ENCODE measurements at places on chromosomes 1 and 21.

- DNase-seq, result no peak
These were observed 1.6 kb downstream of the STPG1 start for GRCh38 chr1:24411963-24412362.

GRCh38 chr1:67463298-67463955 lies 33.2 kb upstream of the SERBP1 start:
- DNase-seq, result no peak

DNA sequence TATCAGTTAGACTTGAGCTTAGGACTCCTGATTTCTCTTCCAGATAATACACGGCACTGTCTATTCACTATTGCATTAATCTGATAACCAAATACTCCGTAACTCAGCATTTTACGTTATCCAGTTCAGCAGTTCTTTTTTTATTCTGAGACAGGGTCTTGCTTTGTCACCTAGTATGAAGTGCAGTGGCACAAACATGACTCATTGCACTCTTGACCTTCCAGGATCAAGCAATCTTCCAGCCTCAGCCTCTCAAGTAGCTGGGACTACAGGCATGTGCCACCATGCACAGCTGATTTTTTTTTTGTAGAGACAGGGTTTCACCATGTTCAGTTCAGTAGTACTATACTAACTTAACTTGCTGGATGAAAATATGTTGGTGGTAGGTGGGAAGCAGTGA lies 156.4 kb downstream of the PATJ start:
- DNase-seq, result no peak

DNA sequence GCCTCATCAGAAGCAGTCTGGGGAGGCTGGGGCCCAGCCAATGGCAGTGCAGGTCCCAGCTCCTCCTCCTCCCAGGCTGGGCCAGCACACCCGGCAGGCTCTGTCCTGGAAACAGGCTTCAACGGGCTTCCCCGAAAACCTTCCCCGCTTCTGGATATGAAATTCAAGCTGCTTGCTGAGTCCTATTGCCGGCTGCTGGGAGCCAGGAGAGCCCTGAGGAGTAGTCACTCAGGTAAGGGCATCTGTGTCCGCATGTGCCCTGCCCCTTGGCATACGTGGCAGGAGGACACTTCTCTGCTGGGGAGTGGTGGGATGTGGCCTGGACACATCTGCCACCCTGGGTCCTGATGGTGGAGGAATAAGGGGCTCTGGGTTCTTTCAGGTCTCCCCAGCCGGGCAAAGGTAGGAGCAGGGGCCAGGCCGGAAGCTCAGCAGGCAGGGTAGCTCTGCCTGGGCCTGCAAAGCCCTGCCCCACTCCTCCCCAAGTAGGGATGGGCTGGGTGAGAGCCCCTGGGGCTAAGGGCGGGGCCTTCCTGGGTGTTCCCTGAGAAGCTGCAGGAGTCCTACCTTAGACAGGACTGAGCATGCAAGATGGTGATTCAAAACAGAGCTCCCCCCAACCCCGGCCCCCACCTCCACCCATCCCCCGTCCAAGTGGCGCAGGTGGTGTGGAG lies at the start of gene GJB5:
Gene GJB5 (plus strand): TSS at position 84 of the 674 bp plus-strand sequence. CDS start 2,284 bp downstream, outside the sequence.
- no peak for DNase-seq

GRCh38 chr1:105208581-105208980 lies 1458.9 kb downstream of the AMY1C start:
- no peak for DNase-seq

DNA sequence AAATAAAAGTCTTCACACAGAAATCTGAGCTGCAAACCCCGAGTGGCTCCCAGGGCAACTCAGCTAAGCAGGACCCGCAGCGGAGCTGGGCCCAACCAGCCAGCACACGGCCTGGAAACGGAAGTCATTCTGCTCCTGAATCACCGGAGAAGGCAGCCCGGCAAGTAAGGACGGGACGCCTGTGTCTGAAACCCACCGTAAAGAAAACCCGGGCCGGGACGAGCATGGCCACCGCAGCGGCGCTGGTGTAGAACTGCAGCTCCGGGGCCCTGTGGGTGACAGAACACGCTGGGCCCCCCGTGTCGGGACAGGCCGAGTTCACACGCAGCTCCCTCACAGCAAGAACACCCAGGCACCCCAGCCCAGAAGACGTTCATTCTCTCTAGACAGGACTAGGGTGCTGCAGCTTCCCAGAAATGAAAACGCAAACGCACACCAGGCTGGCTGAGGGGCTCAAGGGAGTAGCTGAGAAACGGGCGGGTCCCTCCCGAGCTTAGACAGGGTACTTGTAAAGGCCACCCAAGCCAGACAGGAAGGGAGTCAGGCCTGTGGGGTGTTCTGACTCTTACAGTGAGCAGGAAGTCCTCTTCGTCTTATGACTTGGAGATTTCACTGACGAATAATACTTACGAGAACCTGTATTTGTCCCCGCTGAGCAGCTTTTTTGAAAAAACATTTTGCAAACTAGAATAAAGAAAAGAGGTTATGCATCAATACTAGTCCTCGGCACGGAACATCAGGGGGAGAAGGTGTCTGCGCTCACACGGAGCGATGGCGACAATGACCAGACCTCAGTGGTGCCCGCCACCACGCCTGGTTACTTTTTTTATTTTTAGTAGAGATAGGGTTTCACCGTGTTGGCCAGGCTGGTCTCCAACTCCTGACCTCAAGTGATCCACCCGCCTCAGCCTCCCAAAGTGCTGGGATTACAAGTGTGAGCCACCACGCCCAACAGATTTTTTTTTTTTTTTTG lies 10.9 kb upstream of the CDK11B start:
- DNase-seq, result no peak

DNA sequence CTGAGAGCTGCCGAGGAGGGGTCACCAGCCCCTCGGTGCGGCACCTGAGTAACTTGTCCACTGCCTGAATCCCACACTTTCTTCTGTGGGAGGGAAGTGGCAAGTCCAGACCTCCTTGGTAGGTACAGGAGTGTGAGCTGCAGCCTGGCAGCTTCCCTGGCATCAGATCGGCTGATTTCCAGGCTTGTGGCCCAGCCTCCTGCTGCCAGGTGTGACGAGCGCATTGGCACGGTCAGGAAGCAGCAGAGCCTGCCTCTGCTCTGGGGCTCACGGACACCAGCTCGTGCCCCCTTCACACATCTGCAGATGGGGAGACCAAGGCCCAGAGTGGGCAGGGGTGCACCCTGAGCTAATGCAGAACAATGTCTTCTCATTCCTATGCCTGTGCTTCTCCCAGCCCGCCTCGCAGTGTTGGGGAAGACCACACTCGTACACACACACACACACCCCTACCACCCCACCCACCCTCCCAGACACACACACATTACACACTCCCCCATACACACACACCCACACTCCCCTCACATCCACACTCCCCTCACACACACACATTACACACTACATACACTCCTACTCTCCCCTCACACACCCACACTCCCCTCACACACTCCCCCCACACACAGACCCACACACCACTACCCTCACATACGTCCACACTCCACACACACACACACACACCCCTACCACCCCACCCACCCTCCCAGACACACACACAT lies 33.1 kb upstream of the SELENON start:
- no peak for DNase-seq

DNA sequence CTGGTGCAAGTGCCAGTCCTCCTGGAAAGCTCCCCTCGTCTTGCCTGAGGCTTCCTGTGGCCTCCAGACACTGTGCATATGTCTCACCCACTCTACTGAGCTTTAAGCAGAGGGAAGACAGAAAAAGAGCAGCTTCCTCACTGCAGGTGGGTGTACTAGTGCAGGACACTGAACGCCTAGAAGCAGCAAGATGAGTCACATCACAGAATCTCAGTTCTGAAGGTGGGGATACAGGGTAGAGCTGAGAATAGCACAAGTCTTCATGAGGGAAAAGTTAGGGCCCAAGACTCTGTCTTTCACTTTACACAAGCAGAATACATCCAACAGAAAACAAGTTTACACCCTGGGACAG lies 37.4 kb downstream of the PCAT6 start:
- DNase-seq, result no peak

GRCh38 chr1:233394860-233395717 lies 67.6 kb downstream of the MAP3K21 start:
- DNase-seq, result no peak

GRCh38 chr1:220184506-220184905 lies 87.7 kb downstream of the RAB3GAP2 start:
- no peak for DNase-seq

GRCh38 chr1:50447961-50448360 lies 24.7 kb upstream of the DMRTA2 start:
- no peak for DNase-seq

GRCh38 chr1:8388732-8389562 lies 71.0 kb downstream of the SLC45A1 start:
- DNase-seq, result no peak

GRCh38 chr21:16751695-16752474 lies 761.0 kb upstream of the CXADR start:
- DNase-seq, result no peak

GRCh38 chr21:16606271-16606670 lies 876.5 kb downstream of the USP25 start:
- no peak for DNase-seq

DNA sequence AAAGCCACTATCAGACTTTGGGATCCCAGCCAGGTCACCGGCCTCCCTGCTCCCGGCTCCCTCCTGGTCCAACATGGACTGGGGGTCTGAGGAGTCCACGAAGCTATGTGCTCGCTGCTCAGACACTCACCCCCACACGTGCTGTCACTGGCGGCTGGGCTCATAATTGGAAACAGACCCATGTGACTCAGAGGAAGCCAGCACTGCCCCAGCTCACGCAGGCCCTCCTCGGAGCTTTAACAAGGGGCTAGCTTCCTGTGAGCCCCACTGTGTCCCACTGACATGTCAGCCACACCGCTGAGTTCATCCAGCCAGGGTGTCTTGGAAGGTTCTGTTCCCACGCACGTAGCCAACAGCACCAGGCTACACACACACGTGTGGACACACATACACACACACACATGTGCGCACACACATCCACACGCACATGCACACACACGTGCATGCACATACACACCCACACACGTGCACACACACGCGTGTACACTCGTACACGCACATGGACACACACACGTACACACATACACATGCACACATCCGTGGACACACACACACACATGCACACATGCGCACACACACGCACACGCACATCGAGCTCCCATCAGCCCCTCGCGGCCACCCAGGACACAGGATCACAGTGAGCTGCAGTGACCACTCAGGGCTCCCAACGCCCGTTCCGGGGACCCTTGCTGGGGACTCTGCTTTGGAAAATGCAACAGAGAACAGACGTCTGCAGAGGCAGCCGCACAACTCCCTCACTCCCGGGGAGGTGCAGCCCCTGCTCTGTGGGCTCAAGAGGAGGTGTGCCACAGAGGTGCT lies 18.4 kb upstream of the COL6A2 start:
- DNase-seq, result no peak

GRCh38 chr1:51673279-51673678 lies 56.4 kb downstream of the OSBPL9 start:
- no peak for DNase-seq

GRCh38 chr21:44931137-44931500 lies 8.7 kb upstream of the SLX9 start:
- DNase-seq, result no peak

- DNase-seq, result peak; percentile 32
These were observed 65.5 kb downstream of the UBE2U start for GRCh38 chr1:64268653-64269557.

GRCh38 chr1:186002406-186002805 lies 268.2 kb downstream of the HMCN1 start:
- DNase-seq, result no peak

DNA sequence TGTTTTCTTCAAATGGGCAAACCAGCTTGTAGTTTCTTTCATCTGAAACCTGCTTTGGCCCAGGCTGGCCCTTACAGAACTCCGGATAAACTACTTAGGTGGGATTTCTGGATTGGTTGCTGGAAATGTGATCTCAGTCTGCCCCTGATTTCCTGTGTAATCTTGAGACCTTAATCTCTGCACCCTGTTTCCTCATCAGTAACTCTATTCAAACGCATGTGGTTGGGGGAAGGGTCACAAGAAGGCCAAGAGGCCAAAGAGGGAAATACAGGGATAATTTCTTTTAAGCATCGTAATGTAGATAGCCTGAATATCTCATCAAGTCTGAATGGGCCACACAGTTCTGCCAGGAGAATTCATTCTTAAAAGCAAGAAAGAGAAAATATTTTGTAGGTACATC lies 483.6 kb downstream of the LTN1 start:
- DNase-seq, result no peak

- no peak for DNase-seq
These were observed 403.7 kb downstream of the SIPA1L2 start for GRCh38 chr1:232226197-232226712.

- DNase-seq, result no peak
These were observed 106.7 kb downstream of the SLC45A1 start for GRCh38 chr1:8424539-8425116.

GRCh38 chr1:18561967-18562366 lies 68.7 kb upstream of the PAX7 start:
- no peak for DNase-seq

DNA sequence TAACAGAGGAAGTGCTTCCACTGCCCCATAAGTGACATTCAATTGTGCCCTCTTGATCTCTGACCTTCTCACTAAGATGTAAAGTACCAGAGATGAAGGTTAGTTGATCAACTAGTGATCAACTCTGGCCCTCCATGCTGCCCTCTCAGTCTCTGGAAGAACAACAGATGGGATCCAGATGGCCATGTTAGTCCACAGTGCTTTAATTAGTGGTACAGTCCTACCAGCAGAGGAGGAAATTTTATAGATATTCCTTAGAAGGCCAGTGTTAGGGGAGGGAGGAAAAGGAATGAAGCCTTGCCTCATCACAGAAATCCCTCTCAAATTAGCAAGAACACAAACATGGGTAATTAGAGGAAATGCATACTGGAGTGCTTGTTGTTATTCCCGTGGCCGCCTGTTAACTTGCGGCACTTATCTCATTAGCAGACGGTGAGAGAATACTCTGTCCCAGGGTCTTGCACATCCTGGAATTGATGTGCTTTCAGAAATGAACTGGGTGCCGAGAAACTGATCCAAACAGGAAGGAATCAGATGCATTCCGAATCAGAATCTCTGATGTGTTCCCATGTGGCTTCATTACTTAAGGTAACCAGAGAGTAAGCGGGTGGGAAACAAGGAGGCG lies 91.1 kb upstream of the RGS4 start:
- DNase-seq, result no peak

GRCh38 chr1:55524006-55524405 lies 308.8 kb upstream of the USP24 start:
- no peak for DNase-seq

Measured in stimulated activated CD8-positive, alpha-beta memory T cell treated with anti-CD3 and anti-CD28 coated beads, Interleukin-7, amount 100 ng/mL, for 48 hours (primary cell).